ENCODE measurements at places on chromosomes 2 and 18.

- peak; percentile 20 for DNase-seq
These were observed at the start of gene SNTG2 for GRCh38 chr2:950080-950966. Gene SNTG2, plus strand, starts transcription at chr2:950849. Its CDS starts 148 bp downstream, at chr2:950997.

GRCh38 chr2:105397953-105398335 lies 907 bp downstream of the FHL2 start:
- DNase-seq: no peak

- DNase-seq: no peak
These were observed 32.9 kb downstream of the CRIM1 start for GRCh38 chr2:36388472-36388871.

DNA sequence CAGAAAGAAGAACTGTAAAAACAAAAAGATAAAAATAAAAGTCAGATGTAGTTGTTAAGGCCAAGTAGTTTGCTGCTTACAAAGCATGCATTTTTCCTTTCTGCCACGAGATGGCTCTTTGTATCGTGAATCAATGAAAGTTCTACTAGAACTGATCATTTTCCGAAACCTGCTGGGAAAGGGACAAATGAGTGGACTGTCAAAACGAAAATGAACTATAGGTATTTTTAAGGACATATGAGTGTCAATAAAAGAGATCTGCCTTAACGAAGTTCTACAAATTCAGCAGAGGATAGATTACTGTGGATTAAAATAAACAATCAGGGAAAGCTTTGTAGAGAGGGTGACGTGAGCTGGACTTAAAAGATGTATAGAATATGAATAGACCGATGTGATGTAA lies 15.0 kb upstream of the ELOA2 start:
- DNase-seq: peak; percentile 42

- DNase-seq: no peak
These were observed 253.3 kb downstream of the SPAG16 start for GRCh38 chr2:213537579-213537978.

- peak; percentile 94 for DNase-seq
These were observed at the start of gene IFIH1 for GRCh38 chr2:162318328-162319180. Gene IFIH1, minus strand, starts transcription at chr2:162318684. Its CDS starts 377 bp downstream, at chr2:162318307.

DNA sequence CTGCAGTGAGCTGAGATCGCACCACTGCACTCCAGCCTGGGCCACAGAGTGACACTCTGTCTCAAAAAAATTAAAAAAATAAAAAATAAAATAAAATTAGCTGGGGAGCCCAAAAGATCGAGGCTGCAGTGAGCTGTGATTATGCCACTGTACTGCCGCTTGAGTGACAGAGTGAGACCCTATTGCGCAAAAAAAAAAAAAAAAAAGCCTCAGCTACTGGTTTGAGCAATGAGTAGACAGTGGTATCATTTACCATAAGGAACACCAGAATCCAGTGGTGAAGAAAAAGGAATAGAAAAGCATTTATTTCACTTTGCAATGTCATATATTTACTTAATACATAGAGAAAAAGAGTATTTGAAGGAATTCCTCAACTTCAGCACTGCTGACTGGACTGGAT lies 3.0 kb downstream of the SAP130 start:
- no peak for DNase-seq

GRCh38 chr2:38875227-38875575 lies 533 bp downstream of the DHX57 start:
- DNase-seq: no peak

DNA sequence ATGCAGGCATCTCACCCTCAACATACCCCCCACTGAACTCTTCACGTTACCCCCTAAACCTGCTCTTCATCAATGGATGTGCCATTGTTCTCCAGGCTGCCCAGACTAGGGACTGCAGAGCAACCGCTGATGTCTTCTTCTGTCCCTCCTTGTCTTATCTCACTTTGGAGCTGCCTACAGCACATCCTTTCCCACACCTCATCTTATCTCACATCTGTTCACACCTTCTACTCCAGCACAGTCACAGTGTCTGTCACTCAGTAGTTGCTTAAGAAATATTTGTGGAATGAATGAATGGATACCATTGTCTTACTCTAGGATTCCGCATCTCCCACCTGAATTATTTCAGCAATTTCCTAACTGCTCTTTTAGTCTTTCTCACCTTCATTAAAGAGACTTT lies 144.5 kb downstream of the ANTXR1 start:
- DNase-seq: no peak

DNA sequence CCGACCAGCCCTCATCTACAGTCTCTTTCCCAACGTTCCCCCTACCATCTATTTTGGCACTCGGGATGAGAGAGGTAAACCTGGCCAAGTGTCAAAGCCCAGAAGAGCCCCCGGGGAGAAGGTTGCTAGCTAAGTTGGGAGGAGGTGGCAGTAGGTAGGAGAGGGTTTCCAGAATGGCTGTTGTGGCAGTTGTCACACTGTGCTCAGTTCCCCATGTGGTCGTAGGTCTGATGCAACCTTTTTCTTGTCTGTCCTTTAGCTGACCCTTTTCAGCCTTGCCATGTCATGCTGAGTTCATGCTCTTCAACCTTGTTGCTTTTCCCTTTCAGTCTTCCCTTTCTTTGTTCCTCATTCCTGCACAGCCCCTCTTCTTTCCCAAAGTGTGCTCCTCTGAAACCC lies 34.5 kb downstream of the TTLL4 start:
- DNase-seq: no peak

GRCh38 chr2:133497270-133497893 lies 70.9 kb downstream of the NCKAP5 start:
- no peak for DNase-seq

- DNase-seq: no peak
These were observed 115.2 kb upstream of the SIX2 start for GRCh38 chr2:45124456-45124855.

- no peak for DNase-seq
These were observed 15.8 kb downstream of the PTPN18 start for GRCh38 chr2:130371723-130372054.

GRCh38 chr2:69933254-69933828 lies 18.4 kb downstream of the MXD1 start:
- no peak for DNase-seq

- DNase-seq: no peak
These were observed 135.5 kb downstream of the NDUFA10 start for GRCh38 chr2:239889641-239890121.

DNA sequence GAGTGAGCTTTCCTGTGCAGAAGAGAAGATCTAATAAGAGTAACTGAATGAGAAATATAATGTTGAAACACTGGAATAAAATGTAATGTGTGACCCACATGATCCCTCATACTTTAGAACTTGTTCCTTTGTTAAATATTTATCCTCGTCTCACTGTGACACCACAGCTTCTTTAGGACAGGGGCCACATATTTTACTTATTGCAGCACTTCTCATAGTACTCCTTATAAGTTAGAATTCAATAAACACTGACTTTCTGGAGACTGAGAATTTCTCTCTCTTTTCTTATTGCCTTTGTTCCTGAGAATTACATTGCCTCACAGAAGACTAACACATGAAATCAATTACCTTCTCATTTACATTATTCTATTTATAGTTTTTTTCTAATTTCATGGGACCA lies 1234.6 kb upstream of the CHAC2 start:
- DNase-seq: no peak

DNA sequence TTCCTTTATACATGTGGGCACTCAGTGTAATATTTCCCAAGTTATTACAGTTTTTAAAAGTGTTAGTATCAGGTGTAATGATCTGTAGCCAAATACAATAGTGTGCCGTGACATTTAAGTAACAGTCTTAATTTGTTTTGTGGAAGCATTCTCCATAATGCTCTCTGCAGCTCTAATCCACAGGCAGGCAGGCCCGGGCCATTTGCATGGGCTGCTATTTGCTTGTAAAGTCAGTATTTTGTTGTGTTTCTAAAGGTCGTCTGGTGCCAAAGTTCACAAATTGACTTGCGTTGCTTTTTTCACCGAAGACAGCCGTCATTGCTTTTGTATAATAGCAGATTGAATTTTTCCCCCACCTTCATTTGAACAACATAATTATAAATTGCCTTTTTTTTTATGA lies 153.0 kb downstream of the GBX2 start:
- DNase-seq: no peak

DNA sequence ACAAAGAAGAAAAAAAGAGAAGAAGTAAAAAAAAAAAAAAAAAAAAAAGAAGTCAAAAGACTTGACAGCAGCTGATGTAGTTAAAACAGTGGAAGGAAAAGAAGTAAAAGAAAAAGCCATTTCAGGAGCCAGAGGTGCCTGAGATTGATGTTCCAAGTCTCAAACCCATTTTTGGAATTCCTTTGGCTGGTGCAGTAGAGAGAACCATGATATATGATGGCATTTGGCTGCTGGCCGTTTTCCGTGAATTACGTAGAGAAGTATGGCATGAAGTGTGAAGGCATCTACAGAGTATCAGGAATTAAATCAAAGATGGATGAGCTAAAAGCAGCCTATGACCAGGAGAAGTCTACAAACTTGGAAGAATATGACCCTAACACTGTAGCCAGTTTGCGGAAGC lies 7.6 kb upstream of the CHST10 start:
- DNase-seq: no peak

DNA sequence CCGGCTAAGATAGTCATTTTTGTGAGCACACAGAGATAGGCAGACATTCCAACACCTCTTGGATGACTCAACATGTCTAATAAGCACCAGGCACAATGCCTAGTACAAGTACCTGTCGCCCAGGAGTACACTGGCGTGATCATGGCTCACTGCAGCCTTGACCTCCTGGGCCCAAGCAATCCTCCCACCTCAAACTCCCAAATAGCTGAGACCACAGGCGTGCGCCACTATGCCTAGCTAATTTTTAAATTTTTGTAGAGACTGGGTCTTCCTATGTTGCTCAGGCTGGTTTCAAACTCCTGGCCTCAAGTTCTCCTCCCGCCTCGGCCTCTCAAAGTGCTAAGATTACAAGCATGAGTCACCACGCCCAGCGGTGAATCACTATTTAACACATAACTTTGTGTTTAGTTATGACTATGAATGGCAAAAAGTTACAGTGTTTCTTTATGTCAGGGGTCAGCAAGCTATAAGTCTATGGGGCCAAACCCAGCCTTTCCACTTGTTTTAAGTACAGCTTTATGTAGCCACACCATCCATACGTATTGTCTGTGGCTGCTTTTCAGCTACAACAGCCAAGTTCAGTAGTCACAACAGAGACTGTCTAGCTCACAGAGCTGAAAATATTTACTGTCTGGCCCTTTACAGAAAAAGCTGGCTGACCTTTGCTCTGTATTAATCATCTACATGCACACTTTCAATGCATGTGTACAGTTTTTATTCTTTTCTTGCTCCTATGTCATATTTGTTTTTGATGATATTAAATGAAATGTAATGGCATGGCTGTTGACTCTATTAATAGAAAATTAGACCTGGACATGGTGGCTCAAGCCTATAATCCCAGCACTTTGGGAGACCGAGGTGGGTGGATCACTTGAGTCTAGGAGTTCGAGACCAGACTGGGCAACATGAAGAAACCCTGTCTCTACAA lies 18.7 kb downstream of the ORC2 start:
- DNase-seq: peak; percentile 93

GRCh38 chr18:35641916-35642315 lies 60.4 kb downstream of the GALNT1 start:
- DNase-seq: peak; percentile 27

DNA sequence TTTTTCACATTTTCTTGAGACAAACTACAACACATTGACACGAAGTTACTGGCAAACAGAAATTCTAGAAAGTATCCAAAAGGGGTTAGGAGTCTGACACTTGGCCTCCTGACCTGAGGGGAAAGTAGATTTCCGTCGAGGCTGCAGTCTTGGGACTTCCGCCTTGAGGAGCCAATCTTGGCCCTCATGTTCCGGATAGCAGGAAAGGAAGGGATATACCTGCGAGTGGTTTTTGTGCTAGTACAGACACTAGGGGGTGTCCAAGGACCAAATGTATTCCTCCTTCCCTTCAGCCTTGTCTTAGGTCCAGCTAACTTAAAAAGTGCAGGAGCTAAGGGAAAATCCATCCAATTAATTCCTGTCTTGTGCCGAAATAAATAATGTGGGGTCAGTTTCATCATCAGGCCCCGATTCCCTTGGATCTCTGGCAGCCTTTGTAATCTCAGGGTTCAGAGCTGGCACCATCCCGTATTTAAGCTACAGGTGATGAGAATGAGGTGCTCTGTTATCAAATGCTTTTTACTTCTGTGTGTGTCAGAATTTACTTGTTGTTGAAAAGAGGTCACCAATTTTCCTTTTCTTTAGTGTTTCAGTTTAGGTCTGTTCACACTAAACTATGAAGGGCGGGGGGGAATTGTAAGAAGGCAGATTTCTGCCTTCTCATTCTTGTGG lies 330.2 kb upstream of the FANCL start:
- peak; percentile 77 for DNase-seq
